ENCODE measurements at places on chromosomes 5 and 9.

- DNase-seq = no peak
Observed at GRCh38 chr9:114100536-114100935, 1.4 kb upstream of the KIF12 start.

DNA sequence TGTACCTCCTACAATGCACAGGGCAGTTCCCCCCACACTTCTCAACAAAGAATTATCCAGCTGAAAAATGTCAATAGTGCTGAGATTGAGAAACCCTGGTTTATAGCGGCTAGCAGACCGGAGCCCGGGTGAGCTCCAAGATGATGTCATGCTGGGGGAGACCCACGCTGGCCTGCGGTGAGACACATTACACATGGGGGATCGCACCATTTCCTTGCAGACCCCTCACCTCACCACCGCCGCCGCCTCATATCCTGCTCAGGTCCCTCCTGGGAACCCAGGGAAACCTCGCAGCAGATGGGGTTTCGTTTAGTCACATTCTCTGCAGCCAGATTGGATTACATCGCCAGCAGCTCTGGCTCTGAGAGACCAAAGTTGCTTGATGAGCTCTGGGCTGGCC lies 14.7 kb upstream of the TNC start:
- DNase-seq = no peak

DNA sequence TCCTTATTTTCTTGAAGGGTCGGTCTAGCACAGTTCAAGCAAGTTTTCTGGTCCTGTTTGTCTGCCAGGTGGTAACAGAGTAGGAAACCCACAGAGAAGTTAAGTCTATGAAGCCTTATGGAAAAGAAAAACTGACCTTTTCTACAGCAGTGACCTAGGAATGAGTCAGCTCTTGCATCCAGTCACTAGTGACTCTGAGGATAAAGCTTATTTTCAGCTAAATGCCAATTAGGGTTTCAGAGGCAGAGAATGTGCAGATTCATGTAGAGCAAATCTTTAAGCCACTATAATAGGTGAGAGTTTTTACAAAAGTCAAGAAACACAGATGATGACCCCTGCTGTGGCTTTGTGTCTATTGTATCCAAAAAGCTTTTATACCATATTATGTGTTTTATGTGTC lies 100.7 kb downstream of the CWC27 start:
- DNase-seq = no peak

GRCh38 chr5:20248118-20248517 lies 260.1 kb upstream of the CDH18 start:
- DNase-seq = no peak

Data from activated CD8-positive, alpha-beta memory T cell treated with anti-CD3 and anti-CD28 coated beads for 1 hour (primary cell).